CD4-positive, CD25-positive, alpha-beta regulatory T cell (primary cell): ENCODE measurements at places on chromosomes 16 and 17. TPM values are rescaled to one million over a fixed set of nuclear protein-coding genes. Genes with fewer than 3 reads are reported as not detected.

TNFRSF13B gene
- 0.73 TPM for polyA plus RNA-seq

PRSS21 gene
- 8.4 TPM for polyA plus RNA-seq

NKD1 gene
- 0.10 TPM for polyA plus RNA-seq

ZPBP2 gene
- polyA plus RNA-seq: not detected

RPGRIP1L gene
- 1.5 TPM for polyA plus RNA-seq

RTN4RL1 gene
- polyA plus RNA-seq: 0.28 TPM

SCGB1C2 gene
- not detected for polyA plus RNA-seq

TPPP3 gene
- not detected for polyA plus RNA-seq

TMEM238L gene
- polyA plus RNA-seq: not detected

NGFR gene
- polyA plus RNA-seq: not detected

MT2A gene
- 223 TPM for polyA plus RNA-seq

DUXB gene
- not detected for polyA plus RNA-seq

OTOP3 gene
- polyA plus RNA-seq: not detected

TBC1D3 gene
- not detected for polyA plus RNA-seq

TNP2 gene
- not detected for polyA plus RNA-seq

FADS6 gene
- not detected for polyA plus RNA-seq

PRCD gene
- not detected for polyA plus RNA-seq

NOB1 gene
- 49.2 TPM for polyA plus RNA-seq

ZNF19 gene
- polyA plus RNA-seq: 1.7 TPM

BPTF gene
- 13.5 TPM for polyA plus RNA-seq

GLIS2 gene
- not detected for polyA plus RNA-seq

HS3ST3A1 gene
- 5.0 TPM for polyA plus RNA-seq

CSF3 gene
- not detected for polyA plus RNA-seq

MPP2 gene
- 0.47 TPM for polyA plus RNA-seq

RNF43 gene
- not detected for polyA plus RNA-seq

CNTNAP4 gene
- not detected for polyA plus RNA-seq

RAB11FIP4 gene
- polyA plus RNA-seq: 28.4 TPM
